LoVo (cell line): ENCODE measurements at places on chromosomes 2 and 18.

GRCh38 chr2:219270055-219270372 lies 9.2 kb upstream of the DNAJB2 start:
- DNase-seq: no peak

DNA sequence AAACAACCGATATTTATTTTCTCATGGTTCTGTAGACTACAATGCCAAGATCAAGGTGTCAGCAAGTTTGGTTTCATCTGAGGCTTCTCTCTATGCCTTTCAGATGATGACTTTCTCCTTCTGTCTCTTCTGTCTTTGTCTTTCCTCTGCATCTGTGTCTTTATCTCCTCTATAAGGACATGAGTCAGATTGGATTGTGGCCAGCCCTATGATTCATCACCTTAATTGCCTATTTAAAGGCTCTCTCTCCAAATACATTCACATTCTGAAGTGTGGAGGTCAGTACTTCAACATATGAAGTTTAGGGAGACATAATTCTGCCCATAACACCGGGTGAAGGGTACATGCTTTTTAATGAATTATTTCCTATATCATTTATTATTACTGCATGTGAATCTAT lies 71.2 kb upstream of the CNTNAP5 start:
- DNase-seq: peak; percentile 44

GRCh38 chr2:237765875-237766274 lies 32.7 kb upstream of the RBM44 start:
- DNase-seq: no peak

- DNase-seq: no peak
Measured at GRCh38 chr2:121246704-121247255, 38.2 kb downstream of the TFCP2L1 start.

DNA sequence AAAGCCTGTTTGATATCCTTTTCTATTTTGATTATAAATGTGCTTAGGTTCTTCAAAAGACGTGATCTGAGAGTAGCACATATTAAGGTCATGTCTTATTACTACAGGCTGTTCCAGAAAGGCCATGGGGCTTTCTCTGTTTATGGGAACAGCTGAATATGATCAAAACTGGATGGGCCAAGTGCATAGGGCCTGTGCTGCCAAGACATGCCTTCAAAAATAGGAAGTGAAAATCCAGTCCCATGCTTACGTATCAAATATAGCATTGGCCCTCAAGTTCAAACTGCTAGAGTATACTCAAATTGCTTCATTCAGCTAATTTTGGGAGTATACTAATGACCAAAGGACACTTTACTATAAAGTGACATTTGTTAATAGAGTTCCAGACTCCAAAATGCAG lies 24.1 kb downstream of the SLC25A52 start:
- no peak for DNase-seq

GRCh38 chr2:12176623-12177454 lies 430.4 kb downstream of the LPIN1 start:
- DNase-seq: peak; percentile 24

DNA sequence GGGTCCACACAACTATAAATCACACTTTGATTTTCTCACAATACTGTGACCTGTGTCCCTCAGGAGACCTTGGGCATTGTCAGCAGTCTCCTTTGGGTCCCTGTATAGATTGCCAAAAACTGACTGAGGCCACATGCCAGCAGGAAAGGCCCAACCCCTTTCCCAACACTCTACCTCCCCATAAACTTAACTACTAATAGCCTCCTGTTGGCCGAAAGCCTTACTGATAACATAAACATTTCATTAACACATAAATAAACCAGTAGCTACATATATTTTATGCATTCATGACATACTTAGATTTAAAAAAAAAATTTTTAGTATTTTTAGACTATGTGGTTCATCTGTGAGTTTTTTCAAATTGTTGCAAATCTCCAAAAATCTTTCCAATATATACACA lies 153.5 kb downstream of the ARL4C start:
- DNase-seq: no peak

GRCh38 chr2:240553956-240554480 lies 3.8 kb downstream of the ANKMY1 start:
- DNase-seq: no peak

DNA sequence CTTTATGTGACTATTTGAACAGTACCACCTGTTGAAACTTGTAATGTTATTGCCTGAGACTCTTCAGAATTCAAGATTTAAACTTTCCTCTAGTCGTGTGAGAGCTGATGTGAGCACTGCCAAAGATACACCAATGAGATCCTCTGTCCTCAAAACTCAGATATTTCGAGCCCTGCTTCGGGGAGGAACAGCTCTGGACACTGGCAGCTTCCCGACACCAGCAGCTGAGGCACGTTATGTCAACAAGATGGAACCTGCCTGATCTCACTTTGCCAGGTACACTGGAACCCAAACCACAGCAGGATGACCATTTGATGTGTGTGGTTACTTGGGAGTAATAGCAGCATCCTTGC lies 319.9 kb upstream of the RBMS1 start:
- no peak for DNase-seq

GRCh38 chr2:162017233-162017632 lies 56.8 kb downstream of the DPP4 start:
- no peak for DNase-seq

- DNase-seq: no peak
Measured at GRCh38 chr2:138564586-138565229, 63.1 kb downstream of the SPOPL start.

DNA sequence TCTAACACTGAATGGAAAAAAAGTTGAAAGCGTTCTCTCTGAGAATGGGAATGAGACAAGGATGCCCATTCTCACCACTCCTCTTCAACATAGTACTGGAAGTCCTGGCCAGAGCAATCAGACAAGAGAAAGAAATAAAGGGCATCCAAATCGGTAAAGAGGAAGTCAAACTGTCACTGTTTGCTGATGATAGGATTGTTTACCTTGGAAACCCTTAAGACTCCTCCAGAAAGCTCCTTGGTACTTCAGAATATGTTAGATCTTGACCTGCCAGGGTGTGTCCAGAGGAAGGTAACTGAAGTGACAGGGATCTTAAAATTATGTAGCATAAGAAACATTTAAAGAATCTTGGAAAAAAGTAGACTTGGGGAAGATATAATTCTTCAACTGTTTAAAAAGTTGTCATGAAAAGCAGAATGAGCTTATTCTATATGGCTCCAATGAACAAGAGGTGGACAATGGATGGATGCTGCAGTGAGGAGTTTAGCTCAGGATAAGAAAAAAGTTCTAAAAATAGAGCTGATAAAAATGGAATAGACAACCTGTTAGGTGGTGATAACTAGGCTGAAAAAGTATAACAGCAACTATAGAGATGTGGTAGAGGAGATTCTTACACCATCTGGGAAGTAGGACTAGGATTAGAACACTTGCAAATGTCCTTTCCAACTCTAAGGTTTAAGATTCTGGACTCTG lies 16.8 kb upstream of the SULT1C4 start:
- DNase-seq: no peak

DNA sequence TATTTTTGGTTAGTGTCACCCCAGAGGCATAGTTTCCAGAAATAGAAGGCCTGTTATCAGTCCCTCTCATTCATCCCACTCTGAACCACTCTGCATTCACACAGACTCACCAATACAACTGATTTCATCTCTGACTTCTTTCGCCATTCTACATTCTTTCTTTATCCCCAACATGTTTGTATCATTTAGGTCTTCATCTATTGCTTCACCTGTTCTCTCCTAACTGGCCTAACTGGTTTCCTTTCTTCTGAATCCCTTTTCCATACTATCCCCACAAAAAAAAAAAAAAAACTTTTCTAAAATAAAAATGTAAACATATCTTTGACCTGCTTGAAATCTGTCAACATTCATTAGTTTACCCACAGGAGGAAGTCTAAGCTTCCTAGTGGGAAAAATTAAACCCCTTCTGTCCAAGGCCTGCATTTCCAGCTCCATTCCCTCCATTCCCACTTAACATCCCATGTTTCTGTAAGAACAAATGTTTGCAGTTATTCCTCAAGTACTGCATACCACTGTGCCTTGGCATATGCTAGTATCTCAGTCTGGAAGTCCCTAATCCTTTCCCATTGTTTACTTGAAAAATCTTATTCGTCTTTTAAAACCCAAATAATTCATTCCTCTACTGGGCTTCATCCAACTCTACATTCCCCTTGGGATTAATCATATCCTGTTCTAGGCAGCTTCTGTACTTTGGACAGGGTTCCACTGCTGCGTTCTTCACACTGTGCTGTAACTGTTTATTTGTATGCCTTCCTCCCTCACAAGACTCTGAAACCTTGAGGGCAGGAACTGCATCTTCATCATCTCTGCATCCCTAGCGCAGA lies 68.5 kb downstream of the FIGN start:
- no peak for DNase-seq

- DNase-seq: no peak
Measured at GRCh38 chr18:32966141-32966540, 193.3 kb upstream of the KLHL14 start.

DNA sequence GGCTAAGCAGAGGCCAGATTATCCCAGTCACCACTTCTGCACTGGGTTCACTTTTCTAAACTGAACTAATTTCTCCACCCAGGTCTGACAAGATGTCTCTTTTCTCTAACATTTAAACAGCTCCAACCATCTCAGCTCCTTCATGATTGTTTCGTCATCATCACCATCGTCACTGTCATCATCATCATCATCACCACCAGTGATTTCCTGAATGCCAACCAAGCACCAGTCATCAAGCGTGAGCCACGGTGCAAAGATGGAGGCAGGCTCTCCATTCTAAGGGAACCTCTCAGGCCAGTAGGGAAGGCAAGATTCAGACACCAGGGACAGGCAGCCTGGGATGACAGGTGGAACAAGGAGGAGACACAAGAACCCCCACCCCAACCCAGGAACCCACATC lies 25.5 kb upstream of the TMBIM1 start:
- no peak for DNase-seq

- DNase-seq: no peak
Measured at GRCh38 chr2:25587361-25587760, 86.0 kb downstream of the DTNB start.
